ENCODE measurements at places on chromosomes 4 and X. TPM values are rescaled to one million over a fixed set of nuclear protein-coding genes. Genes with fewer than 3 reads are reported as not detected.

DNA sequence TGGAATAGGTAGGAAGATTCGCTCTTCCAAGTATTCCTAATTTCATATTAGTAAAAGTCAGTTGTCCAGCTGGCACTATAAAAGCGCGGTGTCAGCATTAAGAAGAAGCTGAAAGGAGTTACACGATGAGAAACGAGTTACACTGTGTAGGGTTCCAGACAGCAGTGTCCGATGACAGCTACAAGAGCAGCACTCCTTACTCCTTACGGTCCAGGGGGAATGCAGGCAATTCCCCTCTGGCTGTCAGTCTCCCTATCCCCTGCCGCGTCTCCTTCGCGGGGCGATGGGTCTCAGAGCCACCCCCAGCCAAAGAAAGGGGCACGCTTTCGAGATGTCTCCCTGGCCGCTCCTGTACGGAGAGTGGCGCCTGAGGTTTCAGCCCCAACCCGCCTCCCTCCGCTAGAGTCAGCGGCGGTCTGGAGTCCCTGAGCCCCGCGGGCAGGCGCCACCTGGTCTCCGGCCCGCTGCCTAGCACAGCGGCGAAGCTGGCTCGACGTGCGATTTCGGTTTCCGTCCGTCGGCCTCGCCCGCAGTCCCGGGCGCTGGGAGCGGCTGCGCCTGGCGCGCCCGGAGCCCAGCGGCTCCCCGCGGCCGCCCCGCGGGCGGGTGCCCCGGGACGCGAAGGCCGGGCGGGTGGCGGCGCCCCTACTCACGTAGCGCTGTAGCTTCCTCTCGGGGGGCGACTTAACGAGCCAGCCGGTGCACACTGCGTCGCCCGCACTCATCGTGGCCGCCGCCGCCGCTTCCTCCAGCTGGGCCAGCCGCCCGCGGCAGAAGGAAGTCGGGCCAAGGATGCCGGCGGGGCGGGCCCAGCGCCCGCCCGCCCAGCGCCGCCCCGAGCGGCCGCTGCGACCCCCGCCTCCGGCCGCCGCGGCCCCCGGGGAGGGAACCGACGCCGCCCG, at the start of gene GAB3:
GAB3 (minus strand) TSS at position 777 of the 902 bp plus-strand sequence; CDS start at position 725, 52 bp downstream.
- H3K4me3 ChIP-seq, result peak within 1 kb of the TSS; percentile 81
- H3K27me3 ChIP-seq, result no peaks in the 10 kb centered on the region
- H3K27ac ChIP-seq, result peak within 1 kb of the TSS; percentile 81
- DNase-seq, result no peak

- no peaks in the 10 kb centered on the region for H3K27me3 ChIP-seq
- peaks cover 10% of the 10 kb centered on the region for H3K4me1 ChIP-seq
- H3K4me3 ChIP-seq, result peak overlapping the region; percentile 94
- H3K27ac ChIP-seq, result peak overlapping the region; percentile 98
- DNase-seq, result no peak
Observed at GRCh38 chr4:139557556-139558110, 1.6 kb upstream of the SETD7 start.

- DNase-seq, result no peak
- H3K27me3 ChIP-seq, result no peaks in the 10 kb centered on the region
- peaks cover 21% of the 10 kb centered on the region for H3K4me1 ChIP-seq
- H3K27ac ChIP-seq, result no peak overlapping the region
- no peaks in the 10 kb centered on the region for H3K36me3 ChIP-seq
- H3K4me3 ChIP-seq, result no peak overlapping the region
Observed at GRCh38 chr4:16667464-16667863, 231.0 kb downstream of the LDB2 start.

DNA sequence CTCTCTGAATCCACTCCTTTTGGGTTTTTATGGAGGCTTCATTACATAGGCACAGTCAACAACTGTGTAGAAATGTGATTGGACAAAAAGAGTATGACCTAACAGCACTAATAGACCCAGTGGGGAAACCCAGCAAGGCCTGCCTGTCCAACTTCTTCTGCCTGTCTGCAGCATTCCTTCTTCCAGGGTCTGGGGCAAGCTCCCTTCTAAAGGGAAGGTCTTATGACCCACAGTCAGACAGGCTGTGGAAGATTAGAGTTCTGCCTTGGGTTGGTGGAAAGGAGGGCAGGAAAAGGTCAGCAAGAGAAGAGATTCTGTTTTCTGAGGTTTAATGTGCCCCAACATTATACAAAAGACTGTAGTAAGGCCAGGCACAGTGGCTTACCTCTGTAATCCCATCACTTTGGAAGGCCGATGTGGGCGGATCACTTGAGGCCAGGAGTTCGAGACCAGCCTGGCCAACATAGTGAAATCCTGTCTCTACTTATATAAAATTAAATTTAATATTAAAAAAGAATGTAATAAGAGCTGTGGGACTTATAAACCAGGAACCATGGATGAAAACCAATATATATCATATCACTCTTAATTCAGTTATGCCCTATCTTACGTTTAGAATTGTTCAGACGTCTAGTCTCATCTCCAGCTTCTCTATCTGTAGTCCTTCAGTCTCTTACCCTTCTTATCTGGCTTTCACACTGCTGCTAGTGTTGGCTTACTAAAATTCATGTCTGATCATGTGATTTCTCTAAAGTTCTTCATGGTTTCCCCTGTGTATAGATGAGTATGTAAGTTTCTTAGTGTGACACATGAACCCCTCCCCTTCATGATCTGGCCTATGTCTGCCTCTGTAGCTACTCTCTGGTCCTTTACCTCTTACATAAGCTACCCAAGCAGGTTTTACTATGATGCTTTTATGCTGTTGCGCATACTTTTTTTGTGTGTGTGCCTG, 6.2 kb downstream of the CLCN3 start:
- H3K4me1 ChIP-seq, result peaks cover 17% of the 10 kb centered on the region
- H3K27ac ChIP-seq, result no peak overlapping the region
- DNase-seq, result no peak
- no peaks in the 10 kb centered on the region for H3K36me3 ChIP-seq

- peaks cover 14% of the 10 kb centered on the region for H3K4me1 ChIP-seq
- peaks cover 11% of the 10 kb centered on the region for H3K36me3 ChIP-seq
- no peak overlapping the region for H3K4me3 ChIP-seq
Observed at GRCh38 chr4:3529363-3529762, 2.9 kb downstream of the LRPAP1 start.

GRCh38 chr4:130393231-130393630, 1297.3 kb downstream of the C4orf33 start:
- no peaks in the 10 kb centered on the region for H3K36me3 ChIP-seq
- H3K27me3 ChIP-seq, result no peaks in the 10 kb centered on the region
- no peaks in the 10 kb centered on the region for H3K4me1 ChIP-seq
- no peak for DNase-seq

- H3K4me3 ChIP-seq, result peak overlapping the region; percentile 99
- peak overlapping the region; percentile 100 for H3K27ac ChIP-seq
- no peaks in the 10 kb centered on the region for H3K27me3 ChIP-seq
- H3K4me1 ChIP-seq, result peaks cover 21% of the 10 kb centered on the region
- peaks cover 5% of the 10 kb centered on the region for H3K36me3 ChIP-seq
Observed at GRCh38 chr4:94453391-94453963, 1.7 kb downstream of the PDLIM5 start.

- peak overlapping the region; percentile 43 for H3K4me3 ChIP-seq
- no peaks in the 10 kb centered on the region for H3K27me3 ChIP-seq
- H3K36me3 ChIP-seq, result no peaks in the 10 kb centered on the region
- no peaks in the 10 kb centered on the region for H3K4me1 ChIP-seq
Observed at GRCh38 chr4:40199999-40200874, 3.4 kb downstream of the RHOH start.

DNA sequence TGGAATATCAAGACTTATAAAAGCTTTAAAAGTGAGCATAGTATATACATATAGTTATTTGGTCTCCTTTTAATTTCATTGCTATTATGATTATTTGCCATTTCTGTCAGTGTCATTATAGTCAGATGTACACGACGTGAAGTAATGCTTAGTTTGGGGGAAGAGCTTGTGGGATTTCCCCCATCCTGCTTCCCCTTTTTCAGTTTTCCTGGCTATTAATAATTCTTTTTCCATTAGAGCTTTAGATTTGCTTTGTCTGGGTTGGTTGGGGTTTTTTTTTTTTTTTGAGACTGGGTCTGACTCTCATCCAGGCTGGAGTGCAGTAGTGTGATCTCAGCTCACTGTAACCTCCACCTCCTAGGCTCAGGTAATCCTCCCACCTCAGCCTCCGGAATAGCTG, 5.4 kb downstream of the ABCE1 start:
- H3K36me3 ChIP-seq, result peaks cover 6% of the 10 kb centered on the region
- DNase-seq, result no peak
- no peak overlapping the region for H3K27ac ChIP-seq
- H3K4me3 ChIP-seq, result no peak overlapping the region

DNA sequence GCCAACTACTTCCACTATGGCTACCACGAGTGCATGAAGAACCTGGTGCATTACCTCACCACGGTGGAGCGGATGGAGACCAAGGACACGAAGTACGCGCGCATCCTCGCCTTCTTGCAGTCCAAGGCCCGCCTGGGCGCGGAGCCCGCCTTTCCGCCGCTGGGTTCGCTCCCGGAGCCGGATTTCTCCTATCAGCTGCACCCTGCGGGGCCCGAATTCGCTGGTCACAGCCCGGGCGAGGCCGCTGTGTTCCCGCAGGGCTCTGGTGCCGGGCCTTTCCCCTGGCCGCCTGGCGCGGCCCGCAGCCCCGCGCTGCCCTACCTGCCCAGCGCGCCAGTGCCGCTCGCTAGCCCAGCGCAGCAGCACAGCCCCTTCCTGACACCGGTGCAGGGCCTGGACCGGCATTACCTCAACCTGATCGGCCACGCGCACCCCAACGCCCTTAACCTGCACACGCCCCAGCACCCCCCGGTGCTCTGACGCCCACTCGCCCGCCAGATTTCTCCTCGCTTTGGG, 2.1 kb downstream of the HELT start:
- peaks cover 24% of the 10 kb centered on the region for H3K27me3 ChIP-seq
- peak overlapping the region; percentile 49 for H3K4me3 ChIP-seq
- DNase-seq, result no peak
- no peak overlapping the region for H3K27ac ChIP-seq

GRCh38 chr4:180052629-180053028, 2190.6 kb upstream of the TENM3 start:
- H3K36me3 ChIP-seq, result no peaks in the 10 kb centered on the region
- DNase-seq, result no peak
- H3K4me1 ChIP-seq, result peaks cover 6% of the 10 kb centered on the region
- no peak overlapping the region for H3K4me3 ChIP-seq
- H3K27ac ChIP-seq, result no peak overlapping the region

- H3K36me3 ChIP-seq, result no peaks in the 10 kb centered on the region
- H3K27me3 ChIP-seq, result no peaks in the 10 kb centered on the region
- H3K27ac ChIP-seq, result no peak overlapping the region
- DNase-seq, result no peak
- no peaks in the 10 kb centered on the region for H3K4me1 ChIP-seq
Observed at GRCh38 chr4:150942539-150942938, 72.5 kb downstream of the LRBA start.

DNA sequence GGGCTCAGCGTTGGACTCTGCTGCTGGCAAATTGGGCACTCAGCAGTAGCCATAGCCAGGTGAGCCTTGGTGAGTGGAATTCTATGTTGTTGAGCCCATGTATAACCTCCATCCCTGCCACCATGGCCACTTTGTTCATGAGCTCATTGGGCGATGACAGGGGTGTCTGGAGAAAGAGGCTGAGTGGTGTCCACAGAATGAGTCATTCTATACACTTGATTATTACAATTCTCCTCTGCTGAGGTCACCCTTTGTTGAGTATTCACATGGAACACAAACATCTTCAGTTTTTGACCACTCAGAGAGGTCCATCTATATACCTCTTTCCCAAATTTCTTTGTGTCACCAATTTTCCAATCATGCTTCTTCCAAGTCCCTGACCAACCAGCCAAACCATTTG, 1341.7 kb downstream of the PCDH7 start:
- no peaks in the 10 kb centered on the region for H3K36me3 ChIP-seq
- DNase-seq, result no peak
- H3K27me3 ChIP-seq, result no peaks in the 10 kb centered on the region
- H3K4me1 ChIP-seq, result no peaks in the 10 kb centered on the region
- no peak overlapping the region for H3K27ac ChIP-seq

GRCh38 chrX:6517376-6517775, 17.5 kb downstream of the VCX3A start:
- no peak for DNase-seq
- H3K27me3 ChIP-seq, result no peaks in the 10 kb centered on the region
- no peak overlapping the region for H3K4me3 ChIP-seq
- H3K27ac ChIP-seq, result no peak overlapping the region
- H3K4me1 ChIP-seq, result no peaks in the 10 kb centered on the region

Gene USP17L22
- not detected for total RNA-seq

Gene MAMLD1
- 8.3 TPM for total RNA-seq

Gene STK32B
- total RNA-seq, result 4.5 TPM

Gene CXCL3
- total RNA-seq, result 4.9 TPM

Gene SMIM31
- total RNA-seq, result not detected
